ENCODE measurements at places on chromosomes 11 and 22.

DNA sequence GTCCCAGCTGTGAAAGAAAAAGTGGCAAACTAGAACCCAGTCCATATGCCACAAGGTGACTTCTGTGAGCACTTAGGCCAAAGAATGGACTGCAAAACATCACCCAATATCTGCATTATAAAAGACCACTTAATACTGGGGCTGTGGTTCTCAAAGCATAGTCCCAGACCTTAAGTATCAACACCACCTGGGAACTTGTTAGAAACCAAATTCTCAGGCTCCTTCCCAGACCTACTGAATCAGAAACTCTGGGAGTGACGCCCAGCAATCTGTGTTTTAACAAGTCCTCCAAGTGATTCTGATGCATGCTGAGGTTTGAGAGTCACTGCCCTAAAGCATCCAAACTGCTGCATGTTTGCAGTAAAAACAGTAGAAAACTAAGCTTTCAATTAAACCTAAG, 81.3 kb downstream of the SERGEF start:
- DNase-seq: no peak
- H3K4me3 ChIP-seq: no peak overlapping the region
- peaks cover 4% of the 10 kb centered on the region for H3K4me1 ChIP-seq
- no peaks in the 10 kb centered on the region for H3K36me3 ChIP-seq
- H3K27ac ChIP-seq: no peak overlapping the region

DNA sequence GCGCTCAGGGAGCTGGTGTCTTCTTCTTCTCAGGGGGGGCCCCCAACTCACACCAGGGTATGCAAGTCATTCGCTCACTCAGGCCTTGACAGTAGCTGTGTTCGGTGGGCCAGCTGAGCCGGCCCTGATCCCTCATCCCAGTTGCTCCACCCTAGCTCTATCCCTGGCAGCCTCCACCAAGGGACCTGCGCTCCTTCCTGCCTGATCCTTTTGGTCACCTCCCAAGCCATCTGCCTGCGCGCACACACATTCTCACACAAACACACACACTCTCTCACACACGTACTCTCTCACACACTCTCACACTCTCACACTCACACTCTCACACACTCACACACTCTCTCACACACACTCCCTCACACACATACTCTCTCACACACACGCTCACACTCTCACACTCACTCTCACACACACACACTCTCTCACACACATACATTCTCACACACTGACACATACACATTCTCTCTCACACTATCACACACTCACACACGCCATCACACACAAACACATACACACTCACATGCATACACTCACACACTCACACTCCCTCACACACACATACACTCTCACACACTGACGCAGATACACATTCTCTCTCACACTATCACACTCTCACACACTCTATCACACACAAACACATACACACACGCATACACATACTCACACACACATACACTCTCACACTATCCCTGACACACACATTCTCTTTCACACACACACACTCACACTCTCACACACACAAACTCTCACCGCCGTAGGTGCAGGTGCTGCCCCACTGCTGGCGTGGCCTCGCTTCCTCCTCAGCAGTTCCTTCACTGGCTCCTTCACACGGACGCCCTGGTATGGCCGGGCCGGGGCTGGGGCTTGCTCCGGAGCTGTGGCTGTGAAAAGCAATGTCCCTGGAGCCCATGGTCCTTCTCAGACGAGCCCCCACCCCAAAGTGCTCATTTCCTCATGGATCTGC, 20.8 kb downstream of the POU2AF1 start:
- H3K4me1 ChIP-seq: no peaks in the 10 kb centered on the region
- H3K4me3 ChIP-seq: no peak overlapping the region
- no peaks in the 10 kb centered on the region for H3K36me3 ChIP-seq
- H3K27ac ChIP-seq: no peak overlapping the region
- H3K27me3 ChIP-seq: no peaks in the 10 kb centered on the region

DNA sequence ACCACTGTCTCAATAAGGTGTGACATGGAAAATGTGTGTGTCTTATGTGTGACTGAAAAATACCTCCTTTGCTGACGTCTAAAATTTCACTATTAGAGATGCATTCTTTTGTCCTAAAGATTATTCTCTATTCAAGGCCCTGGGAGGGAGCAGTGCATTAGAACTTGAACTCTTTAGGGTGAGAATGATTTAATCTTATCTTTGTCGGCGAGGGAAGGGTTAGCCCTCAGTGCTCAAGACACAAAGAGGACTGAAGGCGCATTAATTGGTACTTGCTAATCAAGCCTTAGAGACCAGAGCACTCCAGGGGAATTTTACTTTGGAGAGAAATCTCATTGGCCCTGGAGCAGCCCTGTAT, 29.8 kb upstream of the PLET1 start:
- peak overlapping the region; percentile 42 for H3K4me3 ChIP-seq
- peaks cover 19% of the 10 kb centered on the region for H3K4me1 ChIP-seq
- no peak overlapping the region for H3K27ac ChIP-seq
- H3K27me3 ChIP-seq: peaks cover 5% of the 10 kb centered on the region

- H3K27ac ChIP-seq: no peak overlapping the region
- H3K4me1 ChIP-seq: no peaks in the 10 kb centered on the region
- H3K27me3 ChIP-seq: no peaks in the 10 kb centered on the region
- no peak for DNase-seq
- no peaks in the 10 kb centered on the region for H3K36me3 ChIP-seq
Observed at GRCh38 chr11:22851477-22851876, 8.8 kb downstream of the CCDC179 start.

DNA sequence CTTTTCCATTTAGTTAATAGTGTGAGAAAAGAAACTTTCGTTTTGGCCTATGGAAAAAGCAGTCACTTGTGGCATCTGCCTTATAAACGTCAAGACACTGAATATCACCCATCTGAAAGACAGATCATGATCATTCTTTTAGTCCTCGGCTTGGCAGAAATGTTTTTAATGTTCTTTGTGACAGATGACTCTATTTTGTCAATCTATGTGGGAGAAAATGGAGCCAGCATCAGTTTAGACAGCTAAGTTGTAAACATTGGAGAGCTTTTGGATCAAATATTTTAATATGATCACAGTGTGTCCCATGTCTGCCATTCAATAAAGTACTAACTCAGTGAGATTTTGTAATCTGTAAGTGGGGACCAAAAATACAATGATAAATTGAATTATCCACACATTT, 85.1 kb upstream of the LUZP2 start:
- H3K4me1 ChIP-seq: peaks cover 15% of the 10 kb centered on the region
- H3K36me3 ChIP-seq: no peaks in the 10 kb centered on the region
- no peak overlapping the region for H3K4me3 ChIP-seq
- H3K27ac ChIP-seq: no peak overlapping the region
- H3K27me3 ChIP-seq: no peaks in the 10 kb centered on the region
- no peak for DNase-seq

DNA sequence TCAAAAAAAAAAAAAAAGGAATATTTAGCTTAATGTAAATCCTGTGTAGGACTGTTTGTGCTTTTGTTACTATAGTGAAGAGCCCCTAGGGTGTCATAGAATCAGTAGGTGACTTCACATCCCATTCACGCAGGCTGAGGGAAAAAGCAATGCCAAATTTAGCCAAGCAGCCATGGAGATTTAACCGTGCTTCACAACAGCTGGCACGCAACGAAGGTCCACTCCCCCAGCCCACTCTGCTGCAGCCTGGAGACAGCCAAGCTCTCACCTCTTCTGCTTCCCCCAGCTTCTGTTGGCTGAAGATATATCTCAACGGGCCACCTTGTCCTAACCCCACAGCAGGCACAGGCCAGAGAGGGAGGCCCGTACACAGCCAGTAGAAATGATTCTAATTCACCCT, 78.8 kb upstream of the BID start:
- peak overlapping the region; percentile 71 for H3K27ac ChIP-seq
- no peaks in the 10 kb centered on the region for H3K27me3 ChIP-seq
- H3K4me3 ChIP-seq: no peak overlapping the region
- peaks cover 5% of the 10 kb centered on the region for H3K36me3 ChIP-seq
- DNase-seq: no peak
- H3K4me1 ChIP-seq: peaks cover 35% of the 10 kb centered on the region

DNA sequence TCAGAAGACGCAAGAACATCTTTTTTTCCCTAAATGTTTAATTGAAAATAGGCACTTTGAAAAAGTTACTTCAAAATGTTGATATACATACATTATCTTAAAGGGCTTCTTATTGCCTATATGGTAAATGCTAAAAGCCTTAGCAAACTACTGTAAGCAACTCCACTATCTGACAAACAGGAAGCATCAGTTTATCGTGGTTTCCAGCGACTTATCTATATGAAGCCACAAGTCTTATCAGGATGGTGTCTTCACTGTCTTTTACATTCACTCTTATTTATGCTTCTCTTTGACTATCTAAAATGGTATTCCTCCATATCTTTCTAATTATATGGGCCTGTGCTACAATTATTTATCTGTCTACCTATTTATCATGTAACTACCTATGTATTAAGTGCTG, 2091.9 kb downstream of the LRRC4C start:
- H3K36me3 ChIP-seq: no peaks in the 10 kb centered on the region
- H3K27ac ChIP-seq: no peak overlapping the region
- no peak overlapping the region for H3K4me3 ChIP-seq
- no peak for DNase-seq

- peaks cover 7% of the 10 kb centered on the region for H3K4me1 ChIP-seq
- H3K36me3 ChIP-seq: no peaks in the 10 kb centered on the region
- H3K27me3 ChIP-seq: no peaks in the 10 kb centered on the region
- DNase-seq: no peak
- no peak overlapping the region for H3K27ac ChIP-seq
- H3K4me3 ChIP-seq: no peak overlapping the region
Observed at GRCh38 chr11:109747839-109748238, 325.8 kb downstream of the C11orf87 start.

GRCh38 chr11:44590769-44591168, 25.3 kb downstream of the CD82 start:
- H3K4me3 ChIP-seq: no peak overlapping the region
- no peak for DNase-seq
- no peaks in the 10 kb centered on the region for H3K27me3 ChIP-seq
- H3K27ac ChIP-seq: no peak overlapping the region

DNA sequence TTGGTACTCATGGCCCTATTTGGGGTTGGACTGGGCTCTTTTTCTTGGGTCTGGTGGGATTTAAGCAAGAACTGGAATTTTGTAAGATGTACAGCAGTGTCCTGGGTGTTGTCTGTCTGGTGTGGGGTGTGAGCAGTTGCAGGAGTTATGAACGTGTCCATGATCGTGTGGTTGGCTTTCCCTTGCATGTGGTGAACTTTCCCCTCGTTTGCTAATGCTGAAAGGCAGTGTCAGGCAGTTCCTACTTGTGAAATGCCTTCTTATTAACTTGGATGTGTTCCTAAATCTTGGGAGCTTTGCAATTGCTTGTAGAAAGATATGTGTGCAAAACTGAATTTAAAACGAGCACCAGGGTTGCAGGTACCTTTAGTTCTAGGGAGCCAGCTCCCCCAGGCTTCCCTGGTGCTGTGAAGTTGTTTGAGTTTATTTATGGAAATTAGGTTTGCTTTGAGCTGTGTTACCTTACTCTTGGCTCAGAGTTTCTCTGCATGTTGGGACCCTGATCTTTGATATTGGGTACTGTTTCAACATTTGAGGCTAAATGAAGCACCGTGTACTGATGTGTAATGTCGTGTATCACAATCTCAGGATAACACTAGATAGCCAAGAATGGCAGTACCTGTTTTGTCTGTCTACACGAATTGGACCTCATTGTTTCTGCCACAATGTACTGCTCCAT, 35.8 kb upstream of the HSD17B12 start:
- peak overlapping the region; percentile 51 for H3K4me3 ChIP-seq
- peak; percentile 69 for DNase-seq
- H3K27ac ChIP-seq: peak overlapping the region; percentile 75
- no peaks in the 10 kb centered on the region for H3K36me3 ChIP-seq
- peaks cover 2% of the 10 kb centered on the region for H3K27me3 ChIP-seq
- peaks cover 3% of the 10 kb centered on the region for H3K4me1 ChIP-seq

GRCh38 chr11:130535520-130535919, 87.1 kb downstream of the ADAMTS15 start:
- no peak overlapping the region for H3K27ac ChIP-seq
- no peaks in the 10 kb centered on the region for H3K4me1 ChIP-seq
- DNase-seq: no peak
- H3K4me3 ChIP-seq: no peak overlapping the region

- DNase-seq: no peak
- no peak overlapping the region for H3K27ac ChIP-seq
- H3K36me3 ChIP-seq: no peaks in the 10 kb centered on the region
- no peak overlapping the region for H3K4me3 ChIP-seq
Observed at GRCh38 chr11:64786308-64786707, 8.0 kb upstream of the SF1 start.

GRCh38 chr11:61709572-61709971, 29.4 kb downstream of the DAGLA start:
- no peak overlapping the region for H3K27ac ChIP-seq
- no peak for DNase-seq
- no peaks in the 10 kb centered on the region for H3K36me3 ChIP-seq

- H3K27me3 ChIP-seq: no peaks in the 10 kb centered on the region
- no peaks in the 10 kb centered on the region for H3K36me3 ChIP-seq
- H3K4me3 ChIP-seq: no peak overlapping the region
- no peak overlapping the region for H3K27ac ChIP-seq
- DNase-seq: peak; percentile 53
Observed at GRCh38 chr11:123580557-123581275, 73.7 kb downstream of the SCN3B start.

GRCh38 chr11:76639621-76640020, 30.9 kb downstream of the LRRC32 start:
- no peaks in the 10 kb centered on the region for H3K27me3 ChIP-seq
- peaks cover 11% of the 10 kb centered on the region for H3K4me1 ChIP-seq
- H3K4me3 ChIP-seq: no peak overlapping the region
- no peak for DNase-seq
- no peaks in the 10 kb centered on the region for H3K36me3 ChIP-seq

- no peaks in the 10 kb centered on the region for H3K4me1 ChIP-seq
- H3K4me3 ChIP-seq: no peak overlapping the region
- no peaks in the 10 kb centered on the region for H3K36me3 ChIP-seq
- H3K27me3 ChIP-seq: no peaks in the 10 kb centered on the region
- DNase-seq: no peak
Observed at GRCh38 chr11:22454461-22455090, 116.4 kb downstream of the SLC17A6 start.

- H3K36me3 ChIP-seq: no peaks in the 10 kb centered on the region
- no peak overlapping the region for H3K4me3 ChIP-seq
- H3K27me3 ChIP-seq: no peaks in the 10 kb centered on the region
- peaks cover 12% of the 10 kb centered on the region for H3K4me1 ChIP-seq
- H3K27ac ChIP-seq: peak overlapping the region; percentile 2
Observed at GRCh38 chr22:40721266-40721665, 42.0 kb downstream of the MCHR1 start.
